Bronchial epithelial cell (primary cell): ENCODE measurements at places on chromosomes 2 and 18. TPM values are rescaled to one million over a fixed set of nuclear protein-coding genes. Genes with fewer than 3 reads are reported as not detected.
A peak's percentile ranks its signal among the peaks of the same experiment; 100 is the strongest.

Gene PAIP2B
- total RNA-seq, result 1.3 and 5.2 TPM in 2 replicates

DNA sequence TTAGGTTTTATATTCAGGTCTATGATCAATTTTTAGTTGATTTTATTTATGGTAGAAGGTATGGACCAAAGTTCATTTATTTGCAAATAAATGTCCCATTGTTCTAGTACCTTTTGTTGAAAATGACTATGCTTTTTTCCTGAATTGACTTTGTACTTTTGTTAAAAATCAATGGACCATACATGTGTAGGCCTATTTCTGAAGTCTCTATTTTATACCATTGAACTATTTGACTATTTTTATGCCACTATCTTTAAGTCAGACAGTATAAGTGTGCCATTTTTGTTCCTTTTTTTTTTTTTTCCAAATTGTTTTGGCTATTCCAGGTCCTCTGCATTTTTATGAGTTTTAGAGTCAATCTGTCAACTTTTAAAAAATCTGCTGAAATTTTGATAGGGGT lies 73.6 kb upstream of the UGP2 start:
- DNase-seq, result no peak

Gene AMER3
- under 0.01 TPM in 1 of 2 replicates, not detected in the other for total RNA-seq

DNA sequence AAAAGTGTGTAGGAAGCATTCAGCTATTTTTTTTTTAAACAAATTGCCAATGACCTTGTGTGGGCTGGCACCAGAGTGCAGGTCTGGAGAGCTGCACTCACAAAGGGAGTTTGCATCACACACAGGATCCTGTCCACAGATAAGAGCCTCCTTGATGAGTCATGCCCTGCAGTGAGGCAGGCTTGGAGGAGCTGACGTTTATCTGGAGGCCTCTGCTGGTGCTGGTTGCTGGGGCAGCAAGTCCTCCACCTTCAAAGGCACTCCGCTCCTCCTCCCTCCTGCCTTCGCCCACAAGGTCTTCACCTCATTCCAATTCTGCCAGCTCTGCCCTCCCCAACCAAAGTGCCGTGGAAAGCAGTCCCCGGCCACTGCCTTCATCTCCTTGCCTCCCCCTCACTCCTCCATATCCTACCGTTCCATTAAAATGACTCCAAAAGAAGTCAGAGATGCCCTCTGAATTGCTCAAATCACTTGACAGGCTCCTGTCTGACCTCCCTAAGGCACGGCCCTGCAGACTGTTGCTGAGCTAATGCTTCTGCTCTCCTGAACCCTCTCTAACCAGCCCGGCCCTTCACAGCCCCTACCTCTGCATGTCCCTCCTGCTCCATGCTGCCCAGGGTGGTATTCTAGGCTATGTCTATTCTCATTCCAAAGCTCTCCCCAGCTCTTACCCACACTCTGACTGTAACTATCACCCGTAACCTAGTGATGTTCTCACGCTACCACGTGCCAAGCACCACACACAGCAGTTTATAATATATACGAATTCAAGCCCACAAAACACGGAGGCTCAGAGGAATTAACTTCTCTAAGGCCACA lies 30.9 kb downstream of the LONRF2 start:
- peak; percentile 90 for DNase-seq

Gene SRD5A2
- under 0.01 TPM in 1 of 2 replicates, not detected in the other for total RNA-seq

Gene PRKAG3
- total RNA-seq, result not detected in 2 replicates

GRCh38 chr2:64599469-64599868 lies 54.2 kb downstream of the SERTAD2 start:
- no peak for DNase-seq

- no peak for DNase-seq
Observed at GRCh38 chr18:41989508-41989907, 34.5 kb downstream of the PIK3C3 start.

DNA sequence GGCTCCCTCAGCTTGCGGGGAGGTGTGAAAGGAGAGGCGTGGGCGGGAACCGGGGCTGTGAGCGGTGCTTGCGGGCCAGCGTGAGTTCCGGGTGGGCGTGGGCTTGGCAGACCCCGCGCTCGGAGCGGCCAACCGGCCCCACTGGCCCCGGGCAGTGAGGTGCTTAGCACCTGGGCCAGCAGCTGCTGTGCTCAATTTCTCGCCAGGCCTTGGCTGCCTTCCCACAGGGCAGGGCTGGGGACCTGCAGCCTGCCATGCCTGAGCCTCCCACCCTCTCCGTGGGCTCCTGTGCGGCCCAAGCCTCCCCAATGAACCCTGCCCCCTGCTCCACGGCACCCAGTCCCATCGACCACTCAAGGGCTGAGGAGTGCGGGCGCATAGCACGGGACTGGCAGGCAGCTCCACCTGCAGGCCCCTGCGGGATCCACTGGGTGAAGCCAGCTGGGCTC lies 48.2 kb downstream of the RNF138 start:
- no peak for DNase-seq

DNA sequence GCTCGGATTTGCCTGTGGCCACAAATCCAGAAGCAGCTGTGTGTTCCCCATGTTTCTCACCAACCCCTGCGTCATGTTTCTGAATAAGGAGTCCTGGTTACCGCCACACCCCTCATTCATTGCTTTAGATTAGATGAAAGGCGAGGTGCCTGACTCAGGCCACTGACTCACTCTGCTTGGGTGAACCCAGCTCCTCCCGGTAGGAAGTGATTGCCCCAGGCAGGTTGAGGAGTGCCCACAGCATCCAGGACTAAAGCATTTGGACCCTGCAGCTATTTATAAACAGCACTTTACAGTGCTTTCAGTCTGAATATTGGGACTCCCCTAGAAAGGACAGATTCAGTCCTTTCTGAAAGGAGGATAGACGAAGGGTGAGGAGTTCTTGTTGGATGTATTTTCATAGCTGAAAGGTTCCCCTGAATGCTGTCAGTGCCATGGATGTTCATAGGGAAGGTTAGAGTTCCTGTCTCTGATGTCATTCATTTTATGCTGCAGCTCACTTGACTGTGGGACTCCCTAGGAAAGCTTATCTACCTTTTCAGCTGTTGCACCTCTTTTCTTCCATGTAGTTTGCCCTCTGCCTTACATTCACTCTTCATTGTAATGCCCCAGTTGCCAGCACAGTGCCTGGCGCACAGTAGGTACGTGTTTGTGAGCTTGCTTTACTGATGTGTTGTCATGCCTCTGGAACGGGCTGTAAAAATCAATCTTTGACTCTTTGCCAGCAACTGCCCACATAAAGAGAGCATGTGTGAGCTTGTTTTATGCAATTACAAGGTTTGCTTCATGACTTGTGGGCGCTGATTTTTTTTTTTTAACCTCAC lies 14.9 kb downstream of the ITGA6 start:
- peak; percentile 100 for DNase-seq

GRCh38 chr2:215441560-215442400 lies 5.9 kb upstream of the FN1 start:
- peak; percentile 95 for DNase-seq

- peak; percentile 39 for DNase-seq
Observed at GRCh38 chr2:196012314-196012713, 56.3 kb downstream of the DNAH7 start.

Gene RGPD5
- total RNA-seq, result 23.8 and 39.5 TPM in 2 replicates

DNA sequence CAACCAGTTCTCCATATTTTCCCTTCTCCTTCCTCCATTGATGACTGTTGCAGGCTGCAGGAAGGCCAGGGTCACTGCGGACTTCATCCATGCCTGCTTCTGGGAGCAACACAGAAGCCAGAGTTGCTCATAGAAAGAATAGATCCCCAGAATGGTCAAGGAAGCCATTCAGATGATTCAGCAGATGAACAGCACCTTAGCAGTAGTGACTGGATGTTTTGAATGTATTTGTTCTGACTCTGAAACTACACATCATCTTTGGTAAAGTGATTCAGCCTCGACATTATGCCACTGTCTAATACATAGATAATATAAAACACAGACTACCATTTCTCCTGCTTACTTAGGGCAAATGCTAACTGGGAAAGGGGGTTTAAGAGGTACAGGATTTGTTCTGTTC lies 411.6 kb downstream of the RND3 start:
- DNase-seq, result peak; percentile 88

GRCh38 chr2:99085421-99085820 lies 56.1 kb upstream of the C2orf15 start:
- no peak for DNase-seq

Gene CCDC148
- 0.13 and 0.26 TPM in 2 replicates for total RNA-seq

- no peak for DNase-seq
Observed at GRCh38 chr2:205827809-205828365, 145.6 kb downstream of the NRP2 start.

- no peak for DNase-seq
Observed at GRCh38 chr18:79274823-79275222, 120.9 kb upstream of the NFATC1 start.

GRCh38 chr2:64934530-64934929 lies 54.7 kb upstream of the SLC1A4 start:
- peak; percentile 71 for DNase-seq

GRCh38 chr2:38033646-38034045 lies 42.3 kb downstream of the CYP1B1 start:
- DNase-seq, result no peak

Gene REG3G
- total RNA-seq, result not detected in 2 replicates

DNA sequence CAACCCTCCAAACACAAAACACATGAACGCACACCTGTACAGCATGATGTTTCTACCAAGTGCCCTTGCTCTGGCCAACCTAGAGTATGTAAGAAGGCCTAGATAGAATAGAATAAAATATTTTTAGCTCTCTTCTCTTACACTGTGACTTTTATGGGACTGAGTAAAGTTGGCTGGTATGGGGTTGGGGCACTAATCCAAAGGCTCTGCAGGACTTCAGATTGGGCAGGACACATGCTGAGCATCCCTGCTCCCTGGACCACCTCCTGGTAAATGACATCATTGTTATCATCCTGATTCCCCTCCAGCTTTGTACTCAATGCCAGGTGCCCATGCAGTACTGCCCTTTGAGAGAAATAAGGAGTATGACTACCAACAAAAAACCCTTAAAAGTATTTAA lies 322.2 kb downstream of the SLC8A1 start:
- no peak for DNase-seq

Gene TLX2
- total RNA-seq, result not detected in 2 replicates

Gene ERICH2
- total RNA-seq, result 4.7 and 7.7 TPM in 2 replicates

GRCh38 chr18:39403121-39403520 lies 1837.5 kb upstream of the CELF4 start:
- no peak for DNase-seq

DNA sequence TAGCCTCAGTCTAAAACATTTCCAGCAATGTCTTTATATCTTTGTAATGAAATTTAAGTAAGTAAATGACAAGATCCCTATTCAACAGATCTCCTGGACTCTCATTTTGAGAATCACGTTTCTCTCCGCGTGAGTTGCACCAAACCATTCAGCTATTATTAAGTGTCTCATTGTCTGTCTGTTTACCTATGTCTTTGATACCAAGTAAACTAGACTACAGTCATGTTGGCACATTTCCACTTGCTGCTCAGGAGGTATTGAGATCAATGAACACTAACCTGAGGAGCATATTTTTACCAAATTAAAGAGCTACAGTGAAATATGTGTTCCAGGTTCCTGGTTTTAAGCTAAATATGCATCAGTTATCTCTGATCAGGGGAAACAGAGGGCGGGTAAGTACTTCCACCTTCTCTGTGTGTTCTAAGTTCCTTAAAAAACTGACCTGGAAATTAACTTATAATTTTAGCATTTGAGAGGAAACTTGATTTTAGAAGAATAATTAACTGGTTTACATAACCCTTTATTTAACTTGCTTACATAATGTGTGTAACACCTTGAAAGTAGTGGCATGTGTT lies 125.8 kb downstream of the OSBPL6 start:
- peak; percentile 19 for DNase-seq

GRCh38 chr2:154481336-154481735 lies 217.2 kb upstream of the KCNJ3 start:
- DNase-seq, result no peak

Gene HNRNPLL
- 29.7 and 32.4 TPM in 2 replicates for total RNA-seq

Gene CDH19
- total RNA-seq, result under 0.01 and 0.26 TPM in 2 replicates

- no peak for DNase-seq
Observed at GRCh38 chr2:240955306-240956170, 42.9 kb upstream of the SNED1 start.

DNA sequence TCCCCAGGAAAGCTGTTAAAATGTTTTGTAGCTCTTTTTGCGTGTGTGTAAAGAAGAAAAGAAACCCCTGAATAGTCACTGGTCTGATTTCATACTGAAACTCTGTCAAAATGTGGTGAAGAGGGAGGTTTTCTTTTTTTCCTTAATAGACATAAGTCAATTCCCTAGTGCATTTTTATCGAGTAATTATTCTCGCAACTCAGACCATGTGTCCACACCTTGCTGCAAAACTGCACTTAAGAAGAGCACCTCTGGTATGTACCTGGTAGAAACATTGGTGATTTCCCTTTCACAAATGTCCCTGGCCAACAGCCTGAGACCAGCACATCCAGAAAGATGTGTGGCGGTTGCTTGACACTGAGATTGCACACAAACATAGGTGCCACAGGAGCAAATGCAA lies 159.9 kb downstream of the ZNF521 start:
- DNase-seq, result no peak

DNA sequence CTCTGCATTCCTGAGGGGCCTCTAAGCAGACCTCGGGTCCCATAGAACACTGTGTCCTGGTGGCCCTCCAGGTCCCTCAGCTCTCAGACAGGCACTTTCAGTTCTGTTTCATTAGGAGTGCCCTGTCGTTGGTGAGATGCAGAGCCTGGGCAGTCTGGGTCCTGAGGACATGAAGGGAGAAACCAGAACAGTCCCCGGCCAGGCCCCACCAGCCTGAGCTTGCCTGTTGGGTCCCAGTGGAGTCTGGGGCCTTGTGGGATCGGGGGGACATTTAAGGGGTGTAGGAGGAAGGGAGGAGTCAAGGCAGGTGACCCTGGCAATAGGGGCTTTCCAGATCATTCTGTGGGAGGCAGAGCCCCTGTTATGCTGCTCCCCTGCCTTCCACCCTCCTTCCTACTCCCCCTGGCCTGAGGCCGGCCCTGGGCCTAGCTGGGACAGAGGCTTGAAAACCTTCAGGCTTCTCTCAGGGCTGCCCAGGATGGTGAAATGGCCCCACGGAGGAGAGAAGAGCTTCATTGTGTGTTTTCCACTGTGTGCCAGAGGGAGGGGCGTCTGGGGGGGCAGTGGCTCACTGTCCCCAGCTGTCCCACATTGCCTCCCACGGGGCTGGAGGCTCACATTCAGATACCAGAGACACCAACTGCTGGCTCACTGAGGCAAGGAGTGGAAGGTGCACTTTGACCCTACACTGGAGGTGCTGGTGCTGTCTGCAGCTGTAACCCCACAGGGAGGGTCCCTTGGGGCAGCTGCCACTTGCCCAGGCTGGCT lies 26.6 kb upstream of the CATIP start:
- no peak for DNase-seq

DNA sequence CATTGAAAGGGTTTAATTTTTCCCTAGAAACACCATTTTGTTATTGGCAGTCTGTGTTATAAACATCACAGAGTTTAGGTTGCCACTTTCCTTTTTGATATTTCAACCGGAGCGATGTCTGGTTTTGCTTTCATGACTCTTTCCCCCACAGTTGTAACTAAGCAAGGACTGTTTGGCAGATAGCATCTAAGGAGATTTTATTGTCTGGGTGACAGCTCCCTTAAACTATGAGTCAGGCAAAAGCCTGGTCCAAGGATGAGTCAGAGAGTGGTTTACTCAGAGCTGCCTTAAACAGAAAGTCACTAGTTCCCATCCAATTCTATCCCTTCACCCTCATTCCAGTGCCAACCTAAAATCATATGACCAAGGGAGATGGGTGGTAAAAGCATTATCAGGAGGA lies 341.6 kb upstream of the VWC2L start:
- peak; percentile 93 for DNase-seq

Gene SLC5A7
- total RNA-seq, result not detected in 2 replicates
